ENCODE measurements at places on chromosomes 4 and X.

- DNase-seq, result no peak
Measured at GRCh38 chr4:185998791-185999190, 70.2 kb upstream of the TLR3 start.

DNA sequence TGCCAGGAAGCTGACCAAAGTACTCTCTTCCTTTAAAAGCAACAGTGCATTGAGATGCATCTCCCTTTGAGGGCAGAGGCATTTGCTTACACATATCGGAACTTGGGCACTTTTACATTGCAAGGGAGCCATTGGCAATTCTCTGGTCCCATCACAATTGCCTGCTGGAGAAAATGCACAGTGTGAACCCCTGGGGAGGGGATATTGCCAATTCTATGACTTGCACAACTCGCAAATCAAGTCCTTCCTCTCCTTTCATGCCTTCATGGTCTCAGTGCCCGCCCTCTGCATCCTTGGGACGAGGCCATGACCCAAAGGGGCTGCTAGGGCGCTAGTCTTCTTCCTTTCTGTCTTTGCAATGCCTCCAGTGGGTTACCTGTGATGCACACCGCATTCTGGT, 14.9 kb upstream of the PDZD4 start:
- DNase-seq, result no peak

DNA sequence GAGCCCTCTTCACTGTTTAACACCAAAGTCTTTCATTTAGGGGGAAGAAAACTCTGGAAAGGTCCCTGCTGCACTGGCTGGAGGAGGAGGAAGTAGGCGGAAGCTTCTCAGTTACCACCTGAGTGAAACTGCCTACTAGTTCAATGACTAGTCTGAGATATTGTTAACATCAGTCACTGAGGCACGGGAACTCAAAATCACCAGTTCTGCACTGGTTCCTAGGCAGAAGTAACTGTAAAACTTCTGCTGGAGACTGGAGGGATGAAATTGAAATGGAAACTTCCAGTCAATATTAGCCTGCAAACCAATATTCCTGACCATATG, 178.3 kb downstream of the SNCA start:
- DNase-seq, result no peak

DNA sequence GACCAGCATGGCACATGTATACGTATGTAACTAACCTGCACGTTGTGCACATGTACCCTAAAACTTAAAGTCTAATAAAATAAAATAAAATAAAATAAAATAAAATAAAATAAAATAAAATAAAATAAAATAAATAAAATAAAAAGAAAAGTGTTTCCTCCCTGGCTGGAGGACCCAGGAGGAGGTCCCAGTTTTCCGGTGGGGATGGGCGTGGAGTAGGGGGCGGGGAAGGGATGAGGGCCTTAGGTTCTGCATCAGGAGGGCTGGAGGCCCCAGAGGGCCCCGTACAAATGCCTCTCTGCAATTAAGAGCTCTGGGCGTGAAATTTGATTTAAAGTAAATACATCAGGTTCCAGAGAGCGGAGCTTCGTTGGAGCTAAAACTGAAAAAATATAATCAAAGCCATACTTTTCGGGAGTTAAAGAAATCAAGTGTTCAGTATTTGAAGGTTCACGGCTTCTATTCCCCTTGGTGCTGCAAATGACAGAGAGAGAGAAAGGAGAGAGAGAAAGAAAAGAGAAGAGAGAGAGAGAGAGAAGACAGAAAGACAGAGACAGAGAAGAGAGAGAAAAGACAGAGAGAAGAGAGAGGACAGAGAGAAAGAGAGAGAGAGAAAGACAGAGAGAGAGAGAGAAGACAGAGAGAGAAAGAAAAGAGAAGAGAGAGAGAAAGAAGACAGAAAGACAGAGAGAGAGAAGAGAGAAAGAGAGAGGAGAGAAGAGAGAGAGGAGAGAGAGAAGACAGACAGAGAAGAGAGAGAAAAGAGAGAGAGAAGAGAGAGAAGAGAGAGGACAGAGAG, 8.7 kb upstream of the SHOX start:
- DNase-seq, result no peak

DNA sequence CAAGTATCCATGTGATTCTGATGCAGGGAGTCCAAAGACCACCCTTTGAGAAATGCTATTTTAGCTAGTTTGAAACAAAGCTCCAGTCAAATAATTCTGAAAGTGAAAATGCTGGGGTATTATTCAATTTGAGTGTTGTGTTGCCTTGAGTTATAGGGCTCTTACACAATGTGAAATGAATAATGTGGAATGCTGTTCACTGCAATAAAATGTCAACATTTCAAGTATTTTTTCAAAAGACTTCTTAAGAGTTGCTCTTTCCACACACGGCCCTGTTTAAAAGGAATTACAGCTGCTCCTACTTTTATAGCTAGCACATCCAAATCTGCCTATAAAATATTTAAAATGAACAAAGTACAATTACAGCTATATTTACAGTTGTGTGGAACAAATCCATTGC, 27.5 kb upstream of the PLS3 start:
- DNase-seq, result no peak

- no peak for DNase-seq
Measured at GRCh38 chrX:133265331-133265730, 47.2 kb upstream of the TFDP3 start.

- no peak for DNase-seq
Measured at GRCh38 chrX:141278306-141278705, 36.0 kb upstream of the SPANXC start.

DNA sequence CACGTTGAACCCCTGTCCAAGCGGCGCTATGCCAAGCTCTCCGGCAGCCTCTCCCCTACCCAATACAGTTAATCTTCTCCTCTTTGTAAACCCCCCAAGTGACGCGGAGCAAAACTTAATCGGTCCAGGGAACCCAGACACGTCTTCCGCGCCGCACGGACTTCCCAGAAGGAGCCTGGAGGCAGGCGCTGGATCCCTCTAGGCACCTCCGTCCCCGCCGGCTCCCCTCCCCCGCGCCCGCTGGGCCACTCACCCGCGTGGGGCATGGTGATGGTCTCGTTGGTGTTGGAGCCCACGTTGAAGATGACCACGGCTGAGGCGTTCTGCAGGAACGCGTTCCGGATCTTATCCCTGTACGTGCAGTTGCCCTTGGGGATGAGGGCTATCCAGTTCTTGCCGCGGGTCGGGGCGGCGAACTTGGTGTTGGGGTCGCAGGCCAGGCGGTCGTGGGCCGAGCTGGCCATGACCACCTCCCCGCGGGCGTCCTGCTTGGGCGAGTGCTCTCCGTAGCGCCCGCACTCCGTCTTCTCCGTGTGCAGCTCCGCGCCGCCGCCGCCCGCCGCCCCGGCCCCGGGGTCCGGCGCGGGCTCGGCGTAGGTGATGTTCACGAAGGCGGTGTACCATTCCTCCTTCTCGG, 1.1 kb downstream of the RNF150 start:
- no peak for DNase-seq

DNA sequence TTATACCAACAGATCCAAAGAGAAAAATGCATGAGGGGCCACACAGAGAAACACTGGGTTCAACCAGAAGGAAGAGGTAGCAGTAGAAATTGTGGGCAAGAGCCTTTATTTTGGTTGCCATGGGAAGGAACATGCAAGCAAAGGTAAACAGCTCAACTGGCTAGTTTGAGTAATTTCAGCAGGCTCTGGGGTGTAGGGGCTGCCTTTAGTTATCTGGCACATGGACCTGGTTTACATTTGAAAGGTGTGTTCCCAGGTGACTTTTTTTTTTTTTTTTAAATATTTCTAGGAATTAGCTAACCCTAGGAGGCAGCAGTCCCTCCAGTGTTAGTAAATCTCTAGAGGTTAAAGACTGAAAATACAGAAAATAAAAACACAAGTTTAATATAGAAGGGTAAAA, 481.9 kb downstream of the ACTRT1 start:
- no peak for DNase-seq

Data from stimulated activated CD4-positive, alpha-beta T cell treated with anti-CD3 and anti-CD28 coated beads, Interleukin-15, amount 100 ng/mL, for 48 hours (primary cell).